ENCODE measurements at places on chromosomes 13 and 19. TPM values are rescaled to one million over a fixed set of nuclear protein-coding genes. Genes with fewer than 3 reads are reported as not detected.
A peak's percentile ranks its signal among the peaks of the same experiment; 100 is the strongest.

DNA sequence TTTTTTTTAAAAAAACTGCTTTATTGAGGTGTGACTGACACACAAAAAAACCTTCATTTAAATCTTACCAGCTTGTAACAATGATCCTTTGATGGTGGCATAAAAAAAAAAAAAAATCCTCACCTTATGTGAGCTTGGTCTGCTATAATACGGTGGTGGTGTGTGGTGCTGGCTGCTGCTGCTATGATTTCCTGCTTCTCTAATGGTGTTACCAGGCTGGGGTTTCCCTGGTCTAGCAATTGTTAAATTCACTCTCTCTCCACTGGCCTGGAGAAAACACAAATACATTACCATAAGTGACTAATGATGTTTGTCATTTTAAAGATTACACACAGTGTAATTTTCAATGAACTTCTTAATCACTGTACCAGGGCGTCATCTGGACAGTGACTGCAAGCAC is 60.6 kb downstream of the LNX2 start:
- H3K27me3 ChIP-seq = no peaks in the 10 kb centered on the region
- H3K4me3 ChIP-seq = no peak overlapping the region
- DNase-seq = peak; percentile 18
- peak overlapping the region; percentile 15 for H3K27ac ChIP-seq

DNA sequence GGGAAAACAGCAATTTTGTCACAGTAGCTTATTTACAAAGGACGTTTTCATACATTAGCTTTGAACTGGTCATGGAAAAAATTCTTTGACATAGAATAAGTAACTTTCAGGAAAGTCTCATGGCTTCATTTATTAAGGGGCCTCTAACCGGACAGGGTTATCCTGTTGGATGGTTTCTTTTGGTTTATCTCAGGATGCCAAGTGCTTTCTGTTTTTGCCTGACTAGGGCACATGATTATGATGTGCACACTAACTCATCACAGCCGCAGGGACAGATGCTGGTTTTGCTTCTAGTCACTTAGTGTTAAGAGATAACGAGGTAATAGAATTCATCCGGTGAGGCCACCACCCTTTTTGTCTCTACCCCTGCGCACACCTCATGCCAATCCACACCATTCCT is 53.0 kb downstream of the TGDS start:
- no peak overlapping the region for H3K4me3 ChIP-seq
- H3K36me3 ChIP-seq = no peaks in the 10 kb centered on the region
- DNase-seq = no peak
- H3K27me3 ChIP-seq = no peaks in the 10 kb centered on the region
- H3K27ac ChIP-seq = no peak overlapping the region

- H3K4me1 ChIP-seq = no peaks in the 10 kb centered on the region
- H3K36me3 ChIP-seq = no peaks in the 10 kb centered on the region
- DNase-seq = no peak
- H3K4me3 ChIP-seq = no peak overlapping the region
- no peaks in the 10 kb centered on the region for H3K27me3 ChIP-seq
These were observed 2195.9 kb downstream of the PCDH9 start for GRCh38 chr13:65034266-65034665.

- H3K27me3 ChIP-seq = no peaks in the 10 kb centered on the region
- H3K27ac ChIP-seq = peak overlapping the region; percentile 81
- H3K36me3 ChIP-seq = no peaks in the 10 kb centered on the region
These were observed 636 bp upstream of the FOXO1 start for GRCh38 chr13:40666933-40667621.

- no peak overlapping the region for H3K4me3 ChIP-seq
- H3K27ac ChIP-seq = no peak overlapping the region
- DNase-seq = no peak
These were observed 90.9 kb downstream of the NALCN start for GRCh38 chr13:101325423-101325822.

GRCh38 chr13:100434010-100434763 is 154.4 kb downstream of the GGACT start:
- H3K4me3 ChIP-seq = no peak overlapping the region
- H3K27ac ChIP-seq = no peak overlapping the region
- no peaks in the 10 kb centered on the region for H3K4me1 ChIP-seq
- H3K36me3 ChIP-seq = no peaks in the 10 kb centered on the region
- no peaks in the 10 kb centered on the region for H3K27me3 ChIP-seq

- no peak overlapping the region for H3K27ac ChIP-seq
- no peaks in the 10 kb centered on the region for H3K27me3 ChIP-seq
- no peaks in the 10 kb centered on the region for H3K4me1 ChIP-seq
These were observed 476.8 kb downstream of the DIAPH3 start for GRCh38 chr13:59686798-59687394.

- H3K27ac ChIP-seq = no peak overlapping the region
- no peaks in the 10 kb centered on the region for H3K36me3 ChIP-seq
- DNase-seq = no peak
- no peak overlapping the region for H3K4me3 ChIP-seq
- H3K4me1 ChIP-seq = no peaks in the 10 kb centered on the region
These were observed 885 bp upstream of the ZNF536 start for GRCh38 chr19:30371161-30371836.

- DNase-seq = no peak
- H3K36me3 ChIP-seq = no peaks in the 10 kb centered on the region
- peaks cover 8% of the 10 kb centered on the region for H3K27me3 ChIP-seq
These were observed 1.6 kb downstream of the MYH14 start for GRCh38 chr19:50204811-50205675.

DNA sequence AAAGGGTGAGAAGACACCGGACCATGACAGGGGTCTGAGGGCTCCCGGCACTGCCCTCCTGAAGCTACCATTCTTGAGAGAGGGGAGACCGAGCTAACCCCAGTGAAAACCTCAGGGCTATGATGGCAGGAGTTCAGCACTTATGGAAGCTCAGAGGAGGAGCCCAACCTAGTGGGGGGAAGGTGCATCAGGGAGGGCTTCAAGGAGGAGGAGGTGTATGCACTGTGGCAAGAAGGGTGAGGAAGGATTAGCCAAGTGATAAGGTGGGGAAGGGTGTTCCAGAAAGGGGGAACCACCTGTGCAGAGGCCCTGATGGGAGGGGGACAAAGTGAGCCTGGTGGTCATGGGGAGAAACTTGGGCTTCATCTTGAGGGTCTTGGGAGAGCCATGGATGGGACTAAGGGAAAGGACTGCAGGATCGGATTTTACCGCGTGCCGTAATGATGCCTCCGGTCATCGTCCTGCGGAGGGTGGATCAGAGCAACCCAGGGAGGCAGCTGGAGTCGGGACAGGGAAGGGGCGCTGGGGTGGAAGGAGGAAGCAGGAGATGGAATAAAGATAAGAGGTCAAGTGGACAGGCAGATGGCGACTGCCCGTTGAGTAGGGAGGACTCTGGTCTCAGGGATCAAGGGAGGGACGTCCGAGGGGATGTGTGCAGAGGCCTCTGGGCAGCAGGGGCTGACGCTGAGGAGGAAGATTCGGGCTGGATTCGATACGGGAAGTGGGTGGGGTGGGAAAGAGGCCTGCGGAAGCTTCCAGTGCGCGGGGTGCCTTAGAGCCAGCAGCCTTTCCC is 13.3 kb upstream of the PSMD8 start:
- no peaks in the 10 kb centered on the region for H3K36me3 ChIP-seq
- no peak for DNase-seq
- peaks cover 18% of the 10 kb centered on the region for H3K4me1 ChIP-seq
- H3K27ac ChIP-seq = no peak overlapping the region

GRCh38 chr13:102983496-102983895 is 82.7 kb downstream of the SLC10A2 start:
- no peaks in the 10 kb centered on the region for H3K27me3 ChIP-seq
- H3K4me1 ChIP-seq = no peaks in the 10 kb centered on the region
- H3K4me3 ChIP-seq = no peak overlapping the region
- no peak overlapping the region for H3K27ac ChIP-seq

- no peak overlapping the region for H3K27ac ChIP-seq
- no peaks in the 10 kb centered on the region for H3K36me3 ChIP-seq
- H3K27me3 ChIP-seq = no peaks in the 10 kb centered on the region
- H3K4me1 ChIP-seq = no peaks in the 10 kb centered on the region
- DNase-seq = no peak
These were observed 490.4 kb downstream of the DIAPH3 start for GRCh38 chr13:59673286-59673685.

GRCh38 chr13:48655291-48655690 is 1.6 kb downstream of the CYSLTR2 start:
- H3K36me3 ChIP-seq = no peaks in the 10 kb centered on the region
- H3K27ac ChIP-seq = no peak overlapping the region
- H3K4me3 ChIP-seq = peak overlapping the region; percentile 88
- H3K27me3 ChIP-seq = no peaks in the 10 kb centered on the region
- no peak for DNase-seq

DNA sequence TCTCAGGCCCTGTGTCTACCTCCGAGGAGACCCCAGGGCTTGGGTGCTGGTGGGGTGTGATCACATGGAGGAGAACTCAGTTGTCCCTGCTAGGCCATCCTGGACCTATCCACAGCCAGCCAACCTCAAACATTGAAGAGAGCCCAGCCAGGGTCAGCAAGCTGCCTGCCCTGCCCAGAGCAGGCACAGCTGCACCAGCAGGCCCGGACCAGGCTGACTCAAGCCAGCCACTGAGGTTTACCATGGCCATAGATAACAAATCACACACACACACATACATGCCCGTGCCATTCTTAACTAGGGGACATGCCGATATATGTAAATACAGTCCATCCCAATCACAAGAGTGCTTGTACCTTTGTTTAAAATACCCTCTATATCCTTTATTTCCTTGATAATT is 8.1 kb downstream of the ARHGEF7 start:
- H3K27ac ChIP-seq = no peak overlapping the region
- no peak for DNase-seq
- H3K27me3 ChIP-seq = peaks cover 18% of the 10 kb centered on the region
- no peaks in the 10 kb centered on the region for H3K36me3 ChIP-seq
- no peak overlapping the region for H3K4me3 ChIP-seq
- H3K4me1 ChIP-seq = no peaks in the 10 kb centered on the region

GRCh38 chr13:98142380-98143156 is at the start of gene FARP1:
FARP1 (plus strand) TSS chr13:98143094; CDS start chr13:98213243, 70,149 bp downstream.
- H3K27me3 ChIP-seq = peaks cover 19% of the 10 kb centered on the region
- H3K27ac ChIP-seq = no peak within 1 kb of the TSS
- DNase-seq = peak; percentile 3
- H3K4me1 ChIP-seq = peaks cover 8% of the 10 kb centered on the region
- H3K4me3 ChIP-seq = no peak within 1 kb of the TSS

GRCh38 chr13:20526664-20527063 is 1.0 kb upstream of the CRYL1 start:
- no peaks in the 10 kb centered on the region for H3K27me3 ChIP-seq
- no peak for DNase-seq
- peak overlapping the region; percentile 83 for H3K27ac ChIP-seq
- H3K4me1 ChIP-seq = peaks cover 15% of the 10 kb centered on the region
- no peaks in the 10 kb centered on the region for H3K36me3 ChIP-seq

DNA sequence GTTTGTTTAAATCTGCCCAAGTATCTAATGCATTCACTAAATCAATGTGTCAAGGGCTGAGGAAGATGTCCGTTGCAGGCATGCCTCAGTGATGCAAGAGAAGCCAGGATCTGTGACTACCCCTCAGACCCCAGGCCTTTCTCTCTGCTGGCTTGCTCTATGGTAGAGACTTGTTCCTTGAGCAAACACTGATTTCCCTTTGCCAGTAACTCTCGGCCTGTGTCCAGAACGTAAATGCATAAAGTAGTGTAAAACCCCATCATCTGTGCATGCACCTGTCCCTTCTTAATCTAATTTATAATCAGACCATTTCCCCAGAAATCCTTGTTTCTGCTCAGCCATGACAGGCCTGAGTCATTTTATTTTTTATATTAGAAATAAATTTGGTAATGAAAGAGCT is 28.7 kb upstream of the FRY start:
- H3K27ac ChIP-seq = no peak overlapping the region
- DNase-seq = no peak
- H3K36me3 ChIP-seq = no peaks in the 10 kb centered on the region

- DNase-seq = no peak
- no peaks in the 10 kb centered on the region for H3K27me3 ChIP-seq
- no peak overlapping the region for H3K4me3 ChIP-seq
- H3K36me3 ChIP-seq = peaks cover 12% of the 10 kb centered on the region
- H3K27ac ChIP-seq = no peak overlapping the region
These were observed 3.8 kb upstream of the SLC25A42 start for GRCh38 chr19:19059837-19060611.

Gene EDNRB
- polyA plus RNA-seq = not detected

Gene RUBCNL
- polyA plus RNA-seq = 0.09 TPM

Gene SIGLEC11
- not detected for polyA plus RNA-seq

Gene AP1M2
- not detected for polyA plus RNA-seq

Gene ZNF382
- polyA plus RNA-seq = 9.0 TPM

Gene LPAR2
- 34.1 TPM for polyA plus RNA-seq

Gene CGB2
- polyA plus RNA-seq = not detected

Gene KLF12
- polyA plus RNA-seq = 28.1 TPM

Gene CEP89
- 10.2 TPM for polyA plus RNA-seq

Gene ZIC5
- polyA plus RNA-seq = not detected

Gene KLC3
- polyA plus RNA-seq = not detected

Gene IGSF23
- not detected for polyA plus RNA-seq

Gene SERP2
- 0.52 TPM for polyA plus RNA-seq

Gene CBLC
- not detected for polyA plus RNA-seq

Gene RGS9BP
- polyA plus RNA-seq = 0.32 TPM

Gene BEST2
- not detected for polyA plus RNA-seq

Gene ZNF285
- 1.2 TPM for polyA plus RNA-seq

Gene CPB2
- not detected for polyA plus RNA-seq

Gene ACOD1
- polyA plus RNA-seq = not detected

Gene KLK12
- not detected for polyA plus RNA-seq

Data from CD4-positive, CD25-positive, alpha-beta regulatory T cell (primary cell).